ENCODE measurements at places on chromosomes 5 and 9.

- no peak for DNase-seq
Observed at GRCh38 chr9:120265791-120266190, 314.2 kb downstream of the CDK5RAP2 start.

DNA sequence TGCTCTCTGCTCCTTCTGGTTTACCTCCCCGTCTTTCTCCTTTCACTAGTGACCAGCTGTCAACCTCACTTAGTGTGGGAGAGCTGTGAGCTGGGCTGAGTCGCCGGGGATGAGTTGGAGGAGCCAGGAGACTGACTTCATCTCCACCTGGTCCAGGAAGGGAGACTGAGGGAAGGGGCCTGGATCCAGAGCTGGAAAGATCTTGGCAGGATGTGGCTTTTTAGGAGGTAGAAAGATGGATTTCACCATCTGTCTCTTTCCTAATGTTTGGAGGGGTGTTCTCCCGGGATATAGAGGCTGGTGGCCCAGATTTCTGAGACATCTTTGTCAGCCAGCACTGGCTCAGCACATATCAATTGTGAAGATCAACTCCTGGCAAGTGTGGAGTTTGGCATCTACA, 37.1 kb upstream of the TNC start:
- DNase-seq = no peak

GRCh38 chr9:34983209-34983608, 6.3 kb upstream of the DNAJB5 start:
- no peak for DNase-seq

- DNase-seq = no peak
Observed at GRCh38 chr5:136453199-136453598, 87.9 kb upstream of the TRPC7 start.

DNA sequence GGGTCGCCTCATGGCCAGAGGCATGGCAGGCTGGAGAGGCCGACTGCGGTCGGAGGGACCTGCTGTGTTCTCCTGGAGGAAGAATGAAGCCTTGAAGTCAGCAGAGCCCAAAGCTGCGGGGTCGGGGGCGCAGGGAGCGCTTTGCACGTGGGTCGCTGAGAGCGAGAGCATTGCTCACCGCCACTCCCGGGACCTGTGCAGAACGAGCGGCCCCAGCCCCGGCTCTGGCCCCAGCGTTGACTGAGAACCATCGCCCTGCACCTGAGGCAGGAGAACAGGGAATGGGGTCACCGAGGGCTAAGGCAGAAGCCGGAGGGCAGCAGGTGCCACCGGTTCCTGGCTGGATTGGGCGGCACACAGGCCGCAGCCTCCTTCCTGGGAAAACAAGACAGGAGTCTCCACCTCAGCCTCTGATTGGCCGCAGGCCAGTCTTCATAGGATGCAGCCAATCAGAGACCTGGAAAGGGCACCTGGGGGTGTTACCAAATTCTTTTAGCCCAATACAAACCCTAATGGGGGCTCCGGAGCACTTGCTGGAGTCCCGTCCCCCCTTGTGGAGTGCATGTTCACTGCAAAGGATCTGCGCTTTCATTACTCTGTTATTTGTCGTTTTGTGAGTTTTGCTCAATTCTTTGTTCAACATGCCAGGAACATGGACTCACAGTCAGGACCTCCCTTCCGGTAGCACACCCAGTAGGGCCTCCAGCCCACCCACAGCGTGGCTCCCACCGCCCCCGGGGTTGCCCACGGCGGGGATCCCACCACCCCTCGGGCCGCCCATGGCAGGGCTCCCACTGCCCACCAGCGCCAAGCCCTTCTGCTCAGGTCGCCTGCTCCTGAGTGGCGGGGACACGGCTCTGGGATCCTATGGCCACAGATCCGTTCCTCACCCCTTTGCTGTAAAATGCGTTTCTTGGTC, 24.7 kb upstream of the SLC6A19 start:
- DNase-seq = no peak

DNA sequence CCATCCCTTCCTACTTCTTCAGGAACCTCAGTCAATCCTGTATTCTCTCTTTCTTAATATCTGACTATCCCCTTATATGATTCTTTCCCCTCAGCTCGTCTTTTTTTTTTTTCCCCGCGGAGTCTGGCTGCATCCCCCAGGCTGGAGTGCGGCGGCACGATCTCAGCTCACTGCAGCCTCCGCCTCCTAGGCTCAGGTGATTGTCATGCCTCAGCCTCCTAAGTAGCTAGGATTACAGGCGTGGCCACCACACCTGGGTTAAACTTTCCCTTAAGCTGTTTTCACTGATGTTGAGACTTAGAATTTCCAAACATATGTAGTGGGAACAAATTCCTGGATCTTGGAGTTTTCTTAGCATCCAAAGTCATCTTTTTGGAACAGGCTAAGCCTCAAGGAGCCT, 13.3 kb upstream of the RUSC2 start:
- no peak for DNase-seq

DNA sequence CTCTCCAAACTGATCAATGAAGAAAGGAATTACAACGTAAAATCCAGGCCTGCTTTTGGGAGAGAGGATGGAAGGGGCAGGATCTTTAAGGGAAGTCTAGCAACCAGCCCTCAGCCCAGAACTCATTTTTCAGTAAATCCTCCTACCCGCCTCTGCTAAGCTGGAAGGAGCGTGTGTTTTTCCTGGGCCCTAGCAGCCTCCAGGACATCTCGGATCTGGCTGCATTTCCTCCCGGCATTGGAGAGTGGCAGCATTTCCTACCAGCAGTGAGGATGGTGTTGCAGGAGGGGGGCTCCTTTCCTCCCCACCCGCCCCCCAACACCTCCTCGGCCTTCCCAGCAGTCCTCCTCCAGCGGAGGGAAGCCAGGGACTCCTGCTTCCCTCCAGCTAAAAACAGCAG, 54.5 kb downstream of the DCP2 start:
- DNase-seq = no peak

- no peak for DNase-seq
Observed at GRCh38 chr9:78695519-78695918, 398.6 kb downstream of the PSAT1 start.

DNA sequence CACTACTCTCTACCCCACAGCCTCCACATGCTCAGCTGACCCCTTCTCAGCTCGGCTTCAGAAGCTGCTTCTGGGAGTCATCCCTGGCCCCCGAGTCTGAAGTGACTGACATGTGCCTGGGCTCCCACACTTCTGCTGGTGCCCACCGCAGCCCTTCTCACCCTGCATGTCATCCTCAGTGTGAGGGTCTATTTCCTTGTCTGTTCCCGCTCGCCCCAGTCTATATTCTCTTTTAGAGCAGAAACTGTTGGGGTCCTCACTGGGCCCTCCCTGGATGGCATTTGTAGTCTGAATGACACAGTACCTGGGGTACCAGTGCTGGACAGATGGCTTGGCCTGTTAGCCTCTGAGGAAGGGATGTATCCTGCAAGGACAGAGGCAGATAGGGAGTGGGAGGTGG, 5.3 kb downstream of the ECSCR start:
- no peak for DNase-seq

GRCh38 chr9:14056316-14056861, 257.6 kb downstream of the NFIB start:
- no peak for DNase-seq

- DNase-seq = no peak
Observed at GRCh38 chr5:160956051-160956450, 104.0 kb upstream of the ATP10B start.

GRCh38 chr5:128144491-128144890, 60.9 kb downstream of the SLC12A2 start:
- no peak for DNase-seq

Data from lung microvascular endothelial cell (primary cell).